ENCODE measurements at places on chromosomes 16 and 17.

DNA sequence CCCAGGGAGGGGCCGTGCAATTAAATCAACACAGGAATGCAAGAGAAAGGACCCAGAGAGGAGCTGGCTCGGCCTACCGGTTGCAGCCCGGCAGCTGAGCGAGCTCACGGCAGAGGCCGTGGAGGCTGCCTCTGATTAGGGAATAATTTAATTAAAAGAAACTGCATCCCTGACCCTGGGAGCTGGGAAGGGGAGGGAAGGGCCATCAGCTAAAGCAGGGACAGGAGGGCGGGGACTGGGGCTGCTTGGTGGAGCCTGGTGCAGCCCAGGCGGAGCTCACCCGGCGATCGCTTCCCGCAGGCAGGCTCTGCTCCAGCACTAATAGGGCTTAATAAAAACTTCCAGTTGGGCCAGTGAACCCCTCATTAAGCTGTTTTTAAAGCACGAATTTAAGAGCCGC lies 43.4 kb downstream of the LMF1 start:
- no peak for DNase-seq

GRCh38 chr17:55710410-55710809 lies 12.3 kb downstream of the TMEM100 start:
- DNase-seq, result no peak

DNA sequence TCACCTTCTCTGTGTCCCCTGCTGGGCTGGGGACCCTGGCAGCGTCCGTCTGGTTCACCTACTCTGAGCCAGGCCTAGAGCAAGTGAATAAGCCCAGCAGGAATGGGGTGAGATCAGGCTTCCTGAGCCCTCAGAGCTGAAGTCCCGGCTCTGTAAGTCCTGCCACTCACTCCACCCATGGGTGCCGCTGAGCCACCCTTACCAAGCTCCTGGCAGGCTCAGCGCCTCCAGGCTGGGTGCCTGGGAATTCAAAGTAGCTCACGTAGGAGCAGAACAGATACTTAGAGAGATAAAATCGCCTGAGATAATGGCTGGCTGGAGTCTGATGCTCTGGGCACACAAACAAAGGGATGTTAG lies 9.8 kb upstream of the LASP1NB start:
- DNase-seq, result no peak

- DNase-seq, result no peak
These were observed 2.3 kb upstream of the CDK3 start for GRCh38 chr17:75998327-75998795.

DNA sequence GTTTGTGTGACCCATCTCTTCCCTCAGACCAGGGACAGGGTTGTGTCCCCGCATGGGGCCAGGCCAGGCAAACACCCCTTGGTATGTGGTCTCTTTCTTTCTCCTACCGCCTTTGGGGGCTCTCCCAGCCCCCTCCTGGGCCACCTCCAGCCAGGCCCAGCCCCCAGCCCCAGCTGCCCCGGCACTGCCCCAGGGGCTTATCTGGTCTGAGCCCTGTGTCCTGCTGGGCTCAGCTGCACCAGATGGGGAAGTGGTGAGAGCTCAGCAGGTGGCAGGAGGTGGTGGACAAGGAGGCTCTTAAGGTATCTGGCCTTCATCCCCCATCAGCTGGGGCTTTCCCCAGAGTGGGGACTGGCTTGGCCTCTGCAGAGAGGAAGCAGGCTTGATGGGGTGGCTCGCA lies 8.7 kb downstream of the ADAM11 start:
- no peak for DNase-seq

DNA sequence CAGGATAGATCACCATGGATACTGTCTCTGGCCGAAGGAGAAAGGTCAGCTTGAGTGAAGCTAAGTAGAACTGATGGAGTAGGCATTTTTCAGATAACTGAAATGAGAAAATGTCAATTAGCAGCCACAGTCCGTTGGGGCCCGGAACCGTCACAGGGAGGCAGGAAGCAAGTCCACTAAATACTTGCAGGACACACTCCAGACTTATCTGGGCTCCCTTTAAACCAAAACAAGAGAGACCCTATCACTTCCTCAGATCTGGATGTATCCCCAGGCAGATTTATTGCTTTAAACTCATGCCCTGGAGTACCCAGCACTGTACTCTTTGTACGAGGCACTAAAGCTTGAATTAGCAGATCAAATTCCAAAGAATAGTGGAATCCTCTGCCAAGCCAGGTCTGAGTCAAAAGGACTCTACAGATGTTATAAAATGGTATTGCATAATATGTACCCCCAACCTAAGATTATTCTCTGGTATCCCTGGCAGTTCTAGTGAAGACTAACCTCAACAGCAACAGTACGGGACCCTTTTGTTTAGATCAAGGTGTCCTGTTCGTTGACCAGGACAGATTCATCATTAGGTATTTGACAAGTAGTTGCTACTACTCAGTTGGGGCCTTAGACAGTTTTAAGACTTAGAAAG lies 8.1 kb downstream of the ZP2 start:
- DNase-seq, result no peak

DNA sequence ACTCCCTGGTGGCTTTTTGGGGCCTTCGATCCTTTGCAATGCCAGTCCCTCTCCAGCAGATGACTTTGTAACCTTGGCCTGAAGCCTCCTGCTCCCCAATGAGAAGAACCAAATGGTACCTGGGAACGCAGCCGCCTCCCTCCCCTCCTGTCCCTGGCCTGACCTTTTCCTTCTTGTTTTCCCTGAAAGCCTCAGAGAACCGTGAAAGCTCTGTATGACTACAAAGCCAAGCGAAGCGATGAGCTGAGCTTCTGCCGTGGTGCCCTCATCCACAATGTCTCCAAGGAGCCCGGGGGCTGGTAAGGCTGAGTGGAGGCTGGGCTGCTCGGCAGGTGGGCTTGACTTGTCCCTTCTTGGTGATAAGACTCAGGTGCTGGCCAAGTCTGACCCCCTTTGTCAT lies 88.0 kb downstream of the SDR42E1 start:
- no peak for DNase-seq

DNA sequence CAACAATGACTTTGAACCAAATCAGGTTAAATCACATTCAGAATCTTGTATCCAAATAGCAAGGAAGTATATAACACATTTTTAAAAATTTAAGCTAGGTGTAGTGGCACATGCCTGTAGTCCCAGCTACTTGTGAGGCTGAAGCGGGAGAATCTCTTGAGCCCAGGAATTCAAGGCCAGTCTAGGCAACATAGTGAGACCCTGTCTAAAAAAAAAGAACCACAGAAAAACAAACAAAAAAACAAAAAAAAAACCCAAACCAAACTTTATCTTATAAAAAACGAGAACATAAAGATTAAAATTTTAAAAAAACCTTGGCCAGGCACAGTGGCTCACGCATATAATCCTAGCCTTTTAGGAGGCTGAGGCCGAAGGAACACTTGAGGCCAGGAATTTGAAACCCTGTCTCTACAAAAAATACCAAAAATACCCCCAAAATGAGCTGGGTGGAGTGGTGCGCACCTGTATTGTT lies 11.6 kb downstream of the SUPT4H1 start:
- DNase-seq, result no peak

DNA sequence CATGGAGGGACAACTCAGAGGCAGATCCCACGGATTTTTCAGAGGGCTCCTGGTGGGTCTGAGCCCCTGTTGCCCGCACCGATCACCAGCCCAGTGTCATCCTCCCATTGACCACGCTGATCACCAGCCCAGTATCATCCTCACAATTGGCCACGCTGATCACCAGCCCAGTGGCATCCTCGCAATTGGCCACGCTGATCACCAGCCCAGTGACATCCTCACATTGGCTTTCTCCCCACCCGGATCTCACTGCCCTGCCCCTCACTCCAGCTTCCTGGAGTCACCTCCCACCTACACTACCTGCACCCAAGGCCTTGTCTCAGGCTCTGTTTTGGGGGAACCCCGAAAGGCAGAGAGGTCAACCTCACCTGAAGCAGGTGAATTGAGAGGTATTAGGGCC lies 358.2 kb upstream of the TNRC6C start:
- DNase-seq, result no peak

DNA sequence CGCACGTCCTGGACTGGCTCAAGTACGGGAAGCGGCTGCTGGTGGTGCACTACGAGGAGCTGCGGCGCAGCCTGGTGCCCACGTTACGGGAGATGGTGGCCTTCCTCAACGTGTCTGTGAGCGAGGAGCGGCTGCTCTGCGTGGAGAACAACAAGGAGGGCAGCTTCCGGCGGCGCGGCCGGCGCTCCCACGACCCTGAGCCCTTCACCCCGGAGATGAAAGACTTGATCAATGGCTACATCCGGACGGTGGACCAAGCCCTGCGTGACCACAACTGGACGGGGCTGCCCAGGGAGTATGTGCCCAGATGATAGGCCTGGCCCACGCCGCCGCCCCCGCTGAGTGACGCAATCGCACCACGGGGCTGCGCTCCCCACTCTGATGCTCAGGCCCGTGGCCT lies 50.2 kb downstream of the WSCD1 start:
- DNase-seq, result no peak

DNA sequence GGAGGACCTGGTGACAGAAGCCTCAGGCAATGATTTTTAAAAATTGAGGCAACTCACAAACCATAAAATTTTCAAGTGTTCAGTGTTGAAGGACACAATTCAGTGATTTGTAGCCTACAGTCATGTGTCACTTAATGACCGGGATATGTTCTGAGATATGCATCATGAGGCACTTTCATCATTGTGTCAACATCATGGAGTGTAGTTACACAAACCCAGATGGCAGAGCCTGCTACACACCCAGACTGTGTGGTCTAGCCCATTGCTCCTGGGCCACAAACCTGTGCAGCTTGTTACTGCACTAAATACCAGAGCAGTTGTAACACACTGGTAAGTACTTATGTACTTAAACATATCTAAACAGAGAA lies 1.6 kb downstream of the PRSS41 start:
- DNase-seq, result no peak

DNA sequence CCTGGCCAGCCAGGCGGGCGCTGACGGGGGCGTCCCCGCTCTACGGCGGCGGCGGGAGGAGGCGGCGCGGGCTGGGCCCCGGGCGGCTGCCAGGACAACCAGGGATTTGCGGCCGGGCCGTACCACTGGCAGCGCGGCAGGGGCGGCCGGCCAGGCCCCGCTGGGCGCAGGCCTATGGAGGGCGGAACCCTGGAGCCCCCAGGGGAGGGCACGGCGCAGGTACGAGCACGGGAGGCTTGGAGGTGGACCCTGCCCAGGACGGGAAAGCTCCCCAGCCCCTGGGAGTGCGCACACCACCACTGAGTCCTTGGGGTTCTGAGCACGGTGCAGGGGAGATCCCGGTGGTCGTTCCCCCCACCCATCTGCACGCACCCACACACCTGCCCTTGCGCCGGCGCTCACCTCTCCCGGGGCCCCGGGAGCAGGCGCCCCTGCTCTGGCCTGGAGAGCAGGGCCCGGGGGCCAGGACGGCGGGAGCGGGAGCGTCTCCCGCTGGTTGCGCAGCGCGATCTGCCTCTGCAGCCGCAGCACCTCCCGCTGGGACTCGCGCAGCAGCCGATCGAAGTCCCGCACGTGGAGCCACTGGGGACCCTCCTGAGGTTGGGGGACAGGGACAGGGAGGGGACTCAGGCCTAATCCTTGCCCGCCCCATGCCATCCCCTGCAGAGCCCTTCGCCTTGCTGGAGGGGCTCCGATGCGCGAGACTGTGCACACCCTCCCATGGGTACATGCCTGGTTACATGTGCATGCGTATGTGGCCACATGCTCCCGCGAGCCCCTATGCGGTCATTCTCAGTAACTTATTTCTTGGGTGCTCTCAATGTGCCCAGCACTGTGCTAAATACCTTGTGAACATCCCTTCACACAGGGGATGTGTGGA lies 3.9 kb downstream of the TSPOAP1 start:
- no peak for DNase-seq

- DNase-seq, result no peak
These were observed 57.6 kb downstream of the KSR1 start for GRCh38 chr17:27513849-27514248.

- no peak for DNase-seq
These were observed 831 bp downstream of the RPL13 start for GRCh38 chr16:89561142-89561883.

DNA sequence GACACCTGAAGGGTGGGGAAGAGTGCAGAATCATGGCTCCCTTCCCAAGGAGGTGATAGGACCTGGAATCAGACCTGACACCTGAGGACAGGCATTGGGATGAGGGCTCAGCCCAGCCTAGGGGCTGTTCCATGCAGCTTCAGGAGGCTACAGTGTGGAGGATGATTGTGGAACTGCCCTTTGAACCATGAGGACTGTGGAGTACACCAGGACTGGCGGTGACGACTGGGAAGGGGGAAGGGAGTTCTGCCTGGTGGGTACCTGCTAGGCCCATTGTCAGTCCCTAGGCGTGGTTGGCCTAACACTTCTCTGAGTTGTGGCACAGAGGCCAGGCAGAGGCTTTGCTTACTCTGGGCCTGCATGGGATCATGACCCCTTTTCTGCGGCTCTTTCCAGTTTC lies 76.1 kb downstream of the MPRIP start:
- DNase-seq, result no peak

DNA sequence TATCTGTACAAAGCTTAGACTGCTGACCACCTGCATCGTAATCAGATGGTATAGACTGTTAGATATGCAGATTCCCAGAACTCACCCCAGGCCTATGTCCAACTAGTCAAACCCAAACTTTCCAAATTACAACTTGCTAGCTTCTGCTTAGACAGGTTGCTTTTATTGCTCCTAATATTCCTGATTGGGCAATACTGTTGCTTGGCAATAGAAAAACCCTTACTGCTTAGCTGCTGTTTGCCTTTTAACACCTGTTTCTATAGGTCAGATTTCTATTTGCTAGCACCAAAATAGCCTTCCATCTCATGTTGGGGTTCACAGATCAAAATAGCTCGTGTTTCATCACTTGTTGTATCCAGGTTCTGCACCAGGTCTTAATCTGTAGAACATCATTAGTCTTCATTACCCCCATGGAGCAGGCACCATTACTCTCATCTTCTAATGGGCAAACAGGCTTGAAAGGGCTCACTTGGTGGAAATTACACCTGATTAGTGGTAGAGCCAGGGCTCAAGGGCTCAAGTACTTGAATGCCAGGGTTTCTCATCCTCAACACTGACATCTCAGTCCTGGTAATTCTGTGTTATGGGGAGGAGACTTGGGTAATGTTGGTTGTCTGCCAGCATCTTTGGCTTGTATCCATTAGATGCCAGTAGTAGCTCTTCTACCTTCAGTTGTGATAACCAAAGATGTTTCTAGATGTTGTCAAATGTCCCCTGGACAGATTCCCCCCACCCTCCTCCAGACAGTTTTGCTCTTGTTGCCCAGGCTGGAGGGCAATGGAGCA lies 2.7 kb downstream of the ZP2 start:
- DNase-seq, result no peak

- DNase-seq, result no peak
These were observed 217.8 kb upstream of the PMFBP1 start for GRCh38 chr16:72389791-72390190.
